ENCODE measurements at places on chromosomes 5 and 9.

DNA sequence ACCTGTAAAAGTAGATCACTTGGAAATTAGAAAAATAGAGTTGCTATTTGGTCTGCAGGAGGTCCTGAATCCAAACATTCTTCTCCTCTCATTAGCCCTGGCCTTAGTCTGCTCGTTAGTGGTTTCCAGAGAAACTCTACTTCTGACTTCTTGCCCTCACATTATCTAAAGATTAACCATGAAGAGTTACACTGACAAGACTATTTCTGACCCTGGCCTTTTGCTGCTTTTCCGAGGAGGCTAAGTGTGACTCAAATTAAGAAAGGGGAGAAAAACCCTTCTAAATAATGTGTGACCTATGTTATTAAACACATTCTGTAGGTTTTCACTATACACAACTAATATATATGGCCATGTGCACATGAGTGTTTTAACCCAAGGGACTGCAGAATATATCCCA lies 302.4 kb downstream of the RAB3C start:
- no peak for DNase-seq

DNA sequence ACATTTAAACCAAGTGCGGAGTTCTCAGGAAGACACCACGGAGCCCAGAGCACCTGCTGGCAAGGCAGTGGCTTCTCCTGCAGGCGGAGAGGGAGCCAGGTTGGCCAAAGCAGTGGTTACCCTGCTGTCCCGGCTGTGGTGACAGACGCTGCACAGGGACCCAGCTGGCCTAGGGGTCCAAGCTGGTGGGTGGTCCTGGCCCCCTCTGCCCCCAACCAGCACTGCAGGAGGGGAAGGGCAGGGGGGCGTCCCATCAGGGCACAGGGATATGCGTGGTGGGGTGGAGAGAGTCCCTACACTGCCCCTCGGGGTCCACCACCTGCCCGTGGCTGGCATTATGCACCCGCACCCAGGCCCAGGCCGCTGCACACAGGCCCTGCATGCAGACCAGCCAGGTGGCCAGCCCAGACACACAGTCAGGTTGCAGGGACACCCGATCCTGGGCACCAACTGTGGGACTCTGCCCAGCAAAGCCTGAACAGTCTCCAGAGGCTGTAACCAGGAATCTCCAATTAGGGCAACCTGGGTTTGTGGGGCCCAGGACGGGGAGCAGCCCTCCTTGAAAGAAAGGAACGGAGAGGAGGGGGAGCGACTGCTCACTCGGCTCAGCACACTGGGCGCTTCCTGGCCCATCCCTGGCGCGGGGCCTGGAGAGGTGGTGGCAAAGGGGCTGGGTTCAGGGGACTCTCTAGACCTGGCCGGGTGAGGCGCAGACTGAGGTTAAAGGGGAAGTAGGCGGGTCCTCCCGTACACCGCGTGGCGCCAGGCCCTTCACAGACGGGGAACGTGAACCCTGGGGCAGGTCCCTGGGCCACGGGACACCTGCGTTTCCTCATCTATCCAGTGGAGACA lies 46.3 kb downstream of the NACC2 start:
- DNase-seq: no peak

DNA sequence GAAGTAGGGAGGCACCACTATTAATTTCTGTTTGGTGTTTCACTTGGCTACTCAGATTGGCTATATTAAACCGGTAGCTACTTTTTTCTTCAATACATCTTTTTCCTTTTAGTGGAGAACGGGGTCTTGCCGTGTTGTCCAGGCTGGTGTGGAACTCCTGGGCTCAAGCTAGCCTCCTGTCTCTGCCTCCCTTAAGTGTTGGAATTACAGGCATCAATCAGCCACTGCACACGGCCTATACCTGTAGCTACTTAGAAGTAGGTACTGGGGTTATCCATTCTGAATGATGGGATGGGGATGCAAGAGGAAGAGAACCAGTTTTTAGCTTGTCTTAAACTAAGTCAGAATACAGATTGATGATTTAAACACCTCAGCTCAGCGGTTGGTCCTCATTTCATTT lies 1.7 kb downstream of the UBE2D2 start:
- no peak for DNase-seq

DNA sequence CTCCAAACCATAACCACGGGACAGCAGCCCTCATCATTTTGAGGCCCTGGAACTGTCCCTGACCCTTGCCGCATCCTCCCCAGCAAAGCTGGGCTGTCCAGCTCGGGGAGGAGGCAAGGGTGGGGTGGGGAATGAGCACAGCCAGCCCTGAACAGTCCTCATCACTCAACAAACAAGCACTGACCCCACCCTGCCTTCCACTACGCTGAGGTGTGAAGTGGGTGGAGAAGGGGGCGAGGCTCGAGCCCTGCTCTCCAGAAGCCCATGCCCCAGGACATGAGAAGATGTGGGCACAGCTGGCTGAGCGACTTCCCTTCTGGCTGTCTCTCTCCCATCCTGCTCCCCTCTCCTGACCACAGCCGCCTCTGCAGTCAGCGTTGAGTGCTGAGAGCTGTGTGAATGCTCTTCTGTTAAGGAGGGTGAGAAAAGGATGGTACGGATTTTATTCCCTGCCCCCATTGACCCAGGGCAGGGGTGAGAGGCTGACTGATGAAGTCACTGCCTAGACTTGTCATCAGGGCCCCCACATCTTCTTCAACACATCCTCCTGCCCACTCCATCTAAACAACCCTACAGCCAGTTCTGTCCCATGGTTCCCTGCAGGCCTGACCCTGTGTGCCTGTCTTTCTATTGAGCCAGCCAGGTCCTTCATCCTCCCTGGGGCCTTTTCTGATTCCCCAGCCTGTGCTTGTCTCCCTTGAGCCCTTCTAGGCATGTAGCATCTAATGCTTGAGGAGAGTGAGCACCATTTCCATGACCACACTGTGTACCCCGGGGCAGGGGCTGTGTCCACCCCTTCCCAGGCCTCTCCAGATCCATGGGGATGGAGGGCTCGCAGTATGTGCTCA lies 276.0 kb downstream of the FSTL4 start:
- no peak for DNase-seq

- no peak for DNase-seq
Measured at GRCh38 chr9:5510360-5510931, at the start of gene PDCD1LG2. Gene PDCD1LG2, plus strand, starts transcription at chr9:5510531. Its CDS starts 12,016 bp downstream, at chr9:5522547.

DNA sequence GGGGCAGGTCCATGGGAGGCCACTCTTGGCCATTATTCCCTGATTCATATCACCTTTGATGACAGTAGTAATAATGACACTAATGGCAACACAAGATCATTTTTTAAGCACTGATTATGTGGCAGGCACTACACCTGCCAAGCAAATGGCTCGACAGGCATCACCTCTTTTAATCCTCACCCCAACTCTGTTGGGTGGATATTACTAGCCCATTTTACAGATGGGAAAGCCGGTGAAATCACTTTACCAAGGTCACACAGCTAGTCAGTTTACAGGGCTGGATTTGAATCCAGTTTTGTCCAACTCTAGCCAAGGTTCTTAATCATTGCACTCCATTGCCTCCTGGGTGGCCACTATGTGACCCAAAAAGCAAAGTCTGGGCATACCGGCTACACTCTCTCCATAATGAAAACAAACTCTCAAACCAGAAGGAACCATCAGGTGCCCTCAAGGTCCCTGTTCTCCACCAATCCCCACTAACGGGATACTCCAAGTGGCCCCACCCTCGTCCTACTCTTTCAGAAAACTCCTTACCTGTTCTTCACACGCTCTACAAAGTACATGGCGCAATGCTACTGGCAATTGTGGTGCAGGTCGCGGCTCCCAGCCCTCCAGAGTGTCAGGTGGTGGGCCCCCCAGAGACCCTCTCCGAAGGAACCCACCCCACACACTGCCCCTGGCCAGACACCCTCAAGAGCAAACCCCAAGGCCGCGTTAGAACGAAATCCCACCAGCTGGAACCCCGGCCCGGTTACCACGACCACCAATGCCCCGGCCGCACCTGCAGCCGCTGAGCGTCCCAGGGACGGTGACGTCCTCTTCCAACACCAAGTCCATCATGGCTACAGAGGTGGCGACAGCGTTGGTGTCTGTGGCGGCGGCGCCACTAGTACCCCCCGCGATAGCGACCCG lies 572 bp downstream of the CDK5RAP2 start:
- no peak for DNase-seq

GRCh38 chr9:90724880-90725279 lies 76.7 kb upstream of the SYK start:
- no peak for DNase-seq

DNA sequence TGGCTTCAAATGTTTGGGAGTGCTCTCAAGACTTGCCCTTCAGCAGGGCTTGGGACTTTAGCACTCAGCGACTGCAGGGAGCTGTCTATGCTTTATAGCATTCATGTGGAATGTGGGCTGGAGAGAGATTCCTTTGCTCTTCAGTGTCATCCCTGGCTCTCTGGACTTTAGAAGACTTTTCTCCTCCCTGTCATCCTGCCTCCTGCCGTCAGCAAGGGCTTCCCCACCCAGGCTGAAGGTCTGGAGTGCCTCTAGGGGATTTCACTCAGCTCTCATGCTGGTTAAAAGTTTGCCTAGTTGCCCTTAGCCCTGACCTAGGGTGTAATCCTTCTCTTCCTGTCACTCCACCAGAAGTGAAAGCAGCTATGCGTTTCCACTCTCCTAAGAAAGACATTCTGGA lies 210.9 kb downstream of the FRMD3 start:
- DNase-seq: no peak

- DNase-seq: no peak
Measured at GRCh38 chr9:136527721-136528710, 17.8 kb downstream of the NOTCH1 start.
